ENCODE measurements at places on chromosomes 11 and 22.
A peak's percentile ranks its signal among the peaks of the same experiment; 100 is the strongest.

- no peak for DNase-seq
These were observed 14.8 kb upstream of the MPPED1 start for GRCh38 chr22:43396934-43397457.

GRCh38 chr11:111334532-111335502, 36.5 kb downstream of the POU2AF3 start:
- DNase-seq = no peak

DNA sequence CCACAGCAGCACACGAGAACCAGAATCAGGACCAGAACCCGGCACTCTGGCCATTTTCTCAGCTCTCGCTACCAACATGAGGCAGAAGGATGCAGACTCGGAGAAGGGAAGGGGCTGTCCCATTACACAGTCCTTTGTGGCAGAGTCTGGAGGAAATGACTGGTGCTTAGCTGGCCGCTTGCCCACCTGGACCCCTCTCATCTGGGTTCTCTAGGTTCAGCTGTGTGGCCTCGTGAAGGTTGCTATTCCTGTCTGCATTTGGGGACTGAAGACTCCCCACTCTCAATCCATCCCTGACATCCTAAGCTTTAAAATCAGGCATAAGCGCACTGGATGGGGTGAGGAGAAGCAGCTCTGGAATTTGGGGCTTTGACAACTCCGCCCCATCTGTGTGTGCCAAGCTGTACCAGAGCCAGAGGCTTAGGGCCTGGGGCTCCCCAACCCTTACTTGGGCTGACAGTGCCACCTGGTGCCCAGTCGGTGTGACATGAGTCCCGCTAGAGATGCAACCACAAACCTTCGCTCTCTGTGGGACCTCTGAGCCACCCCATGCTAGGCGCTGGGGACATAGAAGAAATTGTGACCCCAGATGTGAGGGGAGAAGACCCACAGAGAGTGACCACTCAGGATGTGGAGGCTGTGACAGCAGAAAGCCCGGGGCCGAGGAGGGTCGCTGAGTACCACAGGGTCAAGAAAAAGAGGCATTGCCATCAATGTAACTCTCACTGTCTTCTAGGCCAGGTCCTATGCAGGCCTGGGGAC, 35.8 kb upstream of the FCHSD2 start:
- peak; percentile 74 for DNase-seq

DNA sequence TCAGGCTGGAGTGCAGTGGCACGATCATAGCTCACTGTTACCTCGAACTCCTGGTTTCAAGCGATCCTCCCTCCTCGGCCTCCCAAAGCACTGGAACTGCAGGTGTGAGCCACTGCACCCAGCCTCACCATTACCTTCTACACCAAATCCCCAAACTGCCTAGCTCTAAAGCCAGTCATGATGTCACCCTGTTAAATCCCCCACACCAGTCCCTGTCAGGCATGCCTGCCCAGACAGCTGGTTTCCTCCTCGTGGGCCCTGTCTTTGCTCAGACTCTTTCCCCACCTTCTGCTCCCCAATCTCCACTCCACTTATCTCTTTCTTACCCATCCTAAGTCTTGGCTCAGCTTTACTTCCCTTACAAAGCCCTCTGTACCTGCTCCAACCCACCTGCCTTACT, 12.5 kb upstream of the EXPH5 start:
- DNase-seq = no peak

- DNase-seq = no peak
These were observed 217.7 kb downstream of the CNTN5 start for GRCh38 chr11:99238401-99238800.

DNA sequence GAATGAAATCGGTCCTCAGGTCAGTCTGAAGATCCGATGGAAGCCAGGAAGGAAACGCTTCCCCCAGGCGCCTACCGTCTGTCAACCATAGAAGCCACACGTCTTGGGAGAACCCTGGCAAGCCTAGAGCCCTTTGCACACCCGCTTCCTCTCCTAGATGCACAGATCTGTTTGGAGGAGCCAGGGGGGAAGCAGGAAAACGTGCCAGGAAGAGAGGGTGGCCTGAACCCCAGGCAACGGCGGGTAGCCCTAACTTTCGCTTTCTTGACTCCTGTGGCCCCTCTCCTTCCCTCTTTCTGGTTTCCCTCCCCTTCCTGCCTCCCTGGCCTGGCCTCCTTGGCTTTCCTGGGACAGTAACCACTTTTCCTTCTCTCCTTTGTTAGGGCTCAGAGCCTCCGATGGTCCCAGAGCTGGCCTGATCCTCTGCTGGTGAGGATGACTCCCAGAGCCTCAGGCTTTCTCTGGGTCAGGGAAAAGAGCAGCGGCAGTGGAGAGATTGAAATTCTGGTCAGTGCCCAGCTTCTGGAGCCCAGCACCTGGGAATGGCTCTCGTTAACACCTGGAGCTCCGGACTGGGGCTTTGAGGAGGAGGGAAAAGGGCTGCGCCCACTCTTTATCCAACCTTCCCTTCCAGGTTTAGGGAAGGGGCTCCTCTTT, 2.1 kb downstream of the FXYD6 start:
- DNase-seq = no peak

- no peak for DNase-seq
These were observed 43.2 kb upstream of the CLMP start for GRCh38 chr11:123238297-123238696.

GRCh38 chr11:61372659-61373420, 10.7 kb downstream of the TMEM138 start:
- no peak for DNase-seq

GRCh38 chr11:125588505-125588904, 4.1 kb upstream of the STT3A start:
- no peak for DNase-seq

- DNase-seq = peak; percentile 82
These were observed 6.7 kb downstream of the CENPM start for GRCh38 chr22:41939981-41940831.

DNA sequence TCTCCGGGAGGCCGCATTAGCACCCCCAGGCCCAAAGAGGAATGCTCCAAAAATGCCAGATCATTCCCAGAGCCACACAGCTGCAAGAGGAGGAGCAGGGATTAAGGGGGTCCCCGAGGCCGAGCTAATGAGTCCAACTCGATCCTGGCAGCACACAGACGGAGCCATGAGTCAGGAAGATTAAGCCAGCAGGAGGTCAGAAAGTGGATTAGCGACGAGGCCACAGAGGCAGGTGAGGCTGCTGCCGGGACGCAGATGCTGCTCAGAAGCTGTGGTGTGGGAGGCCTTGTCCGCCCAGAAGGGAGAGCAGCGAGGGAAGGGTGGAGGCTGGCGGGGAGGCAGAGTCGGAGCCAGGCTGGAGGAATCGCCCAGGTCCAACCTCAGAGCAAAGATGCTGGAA, 120.5 kb downstream of the SHANK2 start:
- DNase-seq = no peak
